ENCODE measurements at places on chromosomes 3 and 15.

GRCh38 chr15:66961407-66961884 lies 104.0 kb upstream of the SMAD3 start:
- DNase-seq: no peak

DNA sequence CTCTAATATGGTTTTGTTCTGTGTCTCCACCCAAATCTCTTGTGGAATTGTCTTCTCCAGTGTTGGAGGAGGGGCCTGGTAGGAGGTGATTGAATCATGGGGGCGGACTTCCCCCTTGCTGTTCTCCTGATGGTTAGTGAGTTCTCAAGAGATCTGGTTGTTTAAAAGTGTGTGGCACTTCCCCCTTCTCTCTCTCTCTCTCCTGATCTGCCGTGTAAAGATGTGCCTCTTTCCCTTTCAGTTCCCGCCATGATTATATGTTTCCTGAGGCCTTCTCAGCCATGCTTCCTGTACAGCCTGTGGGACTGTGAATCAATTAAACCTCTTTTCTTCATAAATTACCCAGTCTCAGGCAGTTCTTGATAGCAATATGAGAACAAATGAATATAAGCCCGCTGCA lies 33.1 kb downstream of the RETNLB start:
- no peak for DNase-seq

DNA sequence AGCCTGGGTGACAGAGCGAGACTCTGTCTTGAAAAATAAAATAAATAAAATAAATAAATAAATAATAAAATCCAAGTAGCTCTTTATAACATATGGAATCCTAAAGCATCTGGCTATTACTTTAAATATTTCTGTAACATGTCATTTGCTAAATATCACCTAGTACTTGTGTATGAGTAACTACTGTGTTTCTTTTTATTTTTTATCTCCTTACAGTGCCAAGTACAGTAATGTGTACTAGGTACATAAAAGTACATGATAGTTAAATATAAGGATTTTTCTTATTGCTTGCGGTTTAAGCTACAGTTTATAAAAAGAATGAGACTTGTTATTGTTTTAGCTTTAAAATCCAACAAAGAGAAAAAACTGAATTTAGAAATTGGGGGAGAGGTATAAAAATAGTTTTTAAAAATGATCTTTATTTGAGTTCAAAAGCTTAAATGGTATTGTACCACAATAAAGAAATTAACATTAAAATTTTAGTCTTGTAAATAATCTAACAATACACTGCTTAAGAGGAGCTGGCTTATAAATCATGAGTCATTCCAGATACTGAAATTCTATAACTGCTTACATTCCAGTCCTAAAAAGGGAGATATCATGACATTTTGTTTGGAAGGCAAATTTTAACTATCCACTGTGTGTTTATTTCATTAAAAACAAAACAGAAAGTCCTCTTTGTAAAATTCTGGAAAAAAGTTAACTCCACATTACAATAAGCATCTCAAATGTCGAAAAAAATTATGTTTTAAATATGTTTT lies 73.1 kb downstream of the FGF7 start:
- no peak for DNase-seq

GRCh38 chr3:125145751-125146475 lies 66.6 kb downstream of the SLC12A8 start:
- DNase-seq: no peak

GRCh38 chr15:100598655-100599054 lies 3.3 kb downstream of the LINS1 start:
- no peak for DNase-seq

- peak; percentile 40 for DNase-seq
Measured at GRCh38 chr3:46378426-46378942, 7.7 kb downstream of the CCR5 start.
